ENCODE measurements at places on chromosomes 16 and 17.

DNA sequence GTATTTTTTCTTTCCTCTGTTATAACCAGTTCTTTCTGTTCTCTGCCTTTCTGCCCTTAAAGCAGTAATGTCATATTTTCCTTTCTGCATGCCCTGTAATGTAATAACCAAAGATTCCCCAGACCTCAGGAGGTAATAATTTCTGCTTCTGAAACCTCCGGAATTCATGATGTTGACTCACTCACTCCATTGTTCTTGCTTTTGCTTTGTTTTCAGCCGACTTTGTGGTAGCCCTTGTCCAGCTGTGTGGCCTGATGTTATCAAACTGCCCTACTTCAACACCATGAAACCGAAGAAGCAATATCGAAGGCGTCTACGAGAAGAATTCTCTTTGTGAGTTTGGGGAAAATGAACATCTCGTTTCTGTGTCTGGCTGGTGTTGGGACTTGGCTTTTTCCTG lies 55.9 kb downstream of the CDK12 start:
- DNase-seq = no peak

DNA sequence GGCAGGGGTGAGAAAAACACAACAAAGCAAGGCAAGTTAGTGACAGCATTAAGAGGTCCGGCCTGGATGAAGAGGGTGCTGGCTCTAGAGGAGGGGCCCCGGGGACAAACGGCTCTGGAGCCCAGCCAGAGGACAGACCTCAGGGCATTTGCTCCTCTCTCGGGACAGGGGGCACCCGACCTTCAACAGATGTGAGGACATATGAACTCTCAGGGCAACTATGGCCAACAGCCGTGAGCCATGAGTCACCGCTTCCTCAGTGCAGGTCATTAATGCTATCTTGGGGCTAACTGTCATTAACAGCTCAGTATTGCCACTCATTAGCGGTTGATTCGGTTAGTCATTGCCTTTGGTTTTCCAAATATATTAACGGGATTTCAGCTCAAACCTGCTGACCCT lies 9.7 kb upstream of the ARL5C start:
- DNase-seq = no peak

GRCh38 chr16:25045696-25046381 lies 30.7 kb upstream of the ARHGAP17 start:
- DNase-seq = no peak

DNA sequence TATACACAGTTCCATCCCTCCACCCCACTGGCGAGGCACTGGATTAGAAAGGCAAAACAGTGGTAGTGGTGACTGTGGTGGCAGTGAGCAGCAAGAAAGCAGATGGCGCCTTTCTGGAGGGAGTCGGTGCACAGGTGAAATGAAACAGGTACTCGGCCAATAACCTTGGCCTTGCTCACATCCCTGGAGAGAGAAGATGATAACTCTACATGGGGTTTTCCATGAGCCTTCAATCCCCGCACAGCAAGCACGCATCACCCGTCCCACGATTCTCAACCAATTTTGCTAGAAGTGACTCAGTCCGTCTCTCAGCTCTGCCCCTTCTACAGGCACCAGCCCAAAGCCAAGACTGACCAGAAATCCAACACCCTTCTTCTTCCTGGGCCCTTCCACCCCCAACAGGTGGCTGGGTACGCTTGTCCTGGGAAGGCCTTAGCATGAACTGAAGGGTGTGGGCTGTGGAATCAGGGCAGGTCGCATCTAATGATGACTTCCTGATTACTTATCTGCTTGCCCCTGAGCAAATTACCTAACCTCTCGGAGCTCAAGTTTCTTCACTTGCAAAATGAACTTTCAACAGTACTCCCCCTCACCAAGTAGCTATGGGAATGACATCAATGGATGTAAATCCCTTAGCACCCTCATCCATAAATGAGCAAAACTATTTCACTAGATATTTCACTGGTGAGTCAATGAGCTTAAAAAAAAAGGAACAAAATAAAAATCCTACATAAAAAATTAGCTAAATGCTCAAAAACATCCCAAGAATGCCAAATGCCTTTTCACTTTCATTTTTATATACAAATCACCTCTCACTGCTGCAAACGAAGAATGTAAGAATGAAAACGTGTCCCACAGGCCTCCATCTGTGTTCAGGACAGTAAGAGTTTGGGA lies 18.0 kb downstream of the XPO6 start:
- peak; percentile 25 for DNase-seq

GRCh38 chr17:9436630-9437029 lies 139.0 kb downstream of the STX8 start:
- DNase-seq = no peak

DNA sequence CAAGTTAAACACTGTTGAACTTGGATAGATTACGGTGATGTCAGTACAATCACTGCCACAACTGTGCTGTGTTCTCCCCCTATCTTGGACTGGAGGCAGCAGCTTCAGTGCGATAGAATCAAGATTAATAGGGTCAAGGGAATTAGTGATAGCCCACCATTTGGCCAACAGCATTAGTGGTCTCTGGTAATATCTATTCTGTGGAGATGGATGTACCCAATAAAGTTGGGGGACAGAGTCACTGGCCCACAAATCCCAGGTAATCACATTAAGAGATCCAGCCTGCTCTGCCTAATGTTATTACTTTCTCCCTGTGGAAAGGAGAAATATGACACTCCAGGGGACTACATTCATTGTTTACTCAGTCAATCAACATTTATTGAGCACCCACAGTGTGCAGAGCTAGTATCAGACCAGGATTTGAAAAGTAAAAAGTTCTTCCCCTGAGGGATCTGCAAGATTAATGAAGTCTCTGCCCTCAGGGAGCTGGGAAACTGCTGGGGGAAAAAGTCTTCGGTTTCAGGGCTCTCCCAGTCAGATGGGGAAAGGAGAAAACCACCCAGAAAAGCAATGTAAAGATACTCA lies 23.6 kb upstream of the ATP5MC1 start:
- DNase-seq = no peak

- DNase-seq = no peak
These were observed 73.3 kb downstream of the PLCG2 start for GRCh38 chr16:81852347-81852746.

DNA sequence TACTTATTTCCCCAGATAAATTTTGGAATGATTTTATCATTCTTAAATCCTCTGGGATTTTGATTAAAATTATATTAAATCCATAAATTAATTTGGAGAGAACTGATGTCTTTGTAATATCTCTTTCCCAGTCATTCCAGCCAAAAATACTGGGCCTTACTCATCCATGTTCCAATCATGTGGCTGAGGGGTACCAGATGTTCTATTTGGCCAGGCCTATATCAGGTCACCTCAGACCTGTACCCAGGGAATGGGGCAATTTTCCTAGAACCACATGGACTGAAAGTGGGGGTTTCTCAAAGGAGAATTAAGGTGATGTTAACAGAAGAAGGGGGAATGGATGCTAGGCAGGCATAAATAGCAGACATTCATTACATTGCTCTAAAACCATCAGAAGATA lies 7.5 kb downstream of the SNTB2 start:
- DNase-seq = no peak

- DNase-seq = no peak
These were observed 15.4 kb downstream of the SCO1 start for GRCh38 chr17:10681866-10682446.

- DNase-seq = no peak
These were observed 214.4 kb downstream of the C16orf78 start for GRCh38 chr16:49588026-49588425.

DNA sequence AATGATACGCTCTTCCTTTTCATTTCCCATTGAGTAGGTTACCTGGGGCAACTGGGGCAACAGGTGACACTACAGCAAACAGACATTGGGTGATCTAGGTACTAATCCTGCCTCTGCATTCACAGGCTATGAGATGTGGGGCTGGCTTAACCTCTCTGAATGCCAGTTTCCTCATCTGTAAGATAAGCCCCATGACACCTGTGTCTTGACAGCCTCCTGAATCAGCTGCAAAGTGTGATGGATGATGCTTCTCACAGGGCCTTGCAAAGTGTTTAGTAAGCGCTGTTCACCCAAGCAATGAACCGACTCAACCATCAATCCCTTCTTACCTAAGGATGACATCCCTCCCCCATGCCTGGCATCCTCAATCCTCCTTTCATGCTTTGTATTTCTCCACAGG lies 322.8 kb downstream of the XYLT1 start:
- DNase-seq = no peak

DNA sequence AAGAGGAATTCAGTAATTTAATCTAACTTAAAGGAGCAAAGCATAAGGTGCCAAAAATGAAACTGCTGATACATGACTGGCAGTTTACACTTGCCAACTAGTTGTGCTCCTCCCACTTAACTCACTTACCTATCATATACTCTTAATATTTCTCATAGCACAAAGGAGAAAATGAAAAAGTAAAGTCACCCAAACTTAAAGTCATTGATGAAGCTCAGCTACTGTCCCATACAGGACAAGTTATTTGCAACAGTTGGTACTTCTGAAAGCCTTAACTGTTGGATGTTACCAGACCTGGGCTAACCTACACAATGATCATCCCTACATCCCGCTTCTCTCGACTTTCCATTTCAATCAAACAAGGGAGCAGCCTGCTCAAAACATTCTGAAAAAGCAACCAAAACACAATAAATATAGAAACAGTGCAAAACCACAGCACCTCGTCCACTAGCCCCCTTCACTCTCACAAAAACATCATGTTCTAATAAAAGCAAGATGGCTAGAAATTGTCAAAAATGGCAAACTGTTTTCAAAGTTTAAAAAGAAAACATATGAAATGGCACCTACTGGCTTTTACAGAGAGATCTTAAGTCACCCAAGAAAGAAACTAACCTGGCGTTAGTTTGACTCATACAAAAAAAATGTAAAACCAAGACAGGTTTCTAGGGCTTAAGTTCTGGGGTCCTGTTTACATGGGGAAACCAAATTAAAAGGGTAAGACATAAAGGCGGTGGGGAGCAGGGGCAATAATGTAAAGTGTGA lies 868 bp downstream of the MED13 start:
- DNase-seq = peak; percentile 61

GRCh38 chr16:25109643-25110042 lies 1.9 kb upstream of the LCMT1 start:
- DNase-seq = no peak

GRCh38 chr16:52265446-52265861 lies 281.5 kb downstream of the TOX3 start:
- DNase-seq = no peak

DNA sequence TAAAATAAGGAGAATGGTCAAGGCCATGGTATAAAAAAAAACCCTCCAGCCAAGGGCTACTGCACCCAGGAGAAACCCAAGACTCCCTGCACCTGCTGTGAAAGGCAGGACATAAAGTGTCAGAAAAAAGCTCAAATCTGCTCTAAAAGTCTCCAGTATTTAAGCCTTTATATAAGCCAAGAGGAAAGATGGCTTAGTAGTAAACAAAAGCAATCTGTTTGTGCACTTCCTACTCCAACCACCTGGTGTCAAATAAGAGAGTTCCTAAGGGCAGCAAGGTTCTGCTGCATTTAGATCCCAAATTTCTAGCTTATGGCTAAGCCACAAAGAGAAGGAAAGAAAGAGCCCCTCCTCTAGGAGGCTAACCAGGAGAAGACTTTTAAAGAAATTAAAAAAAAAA lies 20.6 kb downstream of the ACSM1 start:
- DNase-seq = no peak

GRCh38 chr17:68484458-68484857 lies 27.2 kb upstream of the WIPI1 start:
- DNase-seq = no peak

DNA sequence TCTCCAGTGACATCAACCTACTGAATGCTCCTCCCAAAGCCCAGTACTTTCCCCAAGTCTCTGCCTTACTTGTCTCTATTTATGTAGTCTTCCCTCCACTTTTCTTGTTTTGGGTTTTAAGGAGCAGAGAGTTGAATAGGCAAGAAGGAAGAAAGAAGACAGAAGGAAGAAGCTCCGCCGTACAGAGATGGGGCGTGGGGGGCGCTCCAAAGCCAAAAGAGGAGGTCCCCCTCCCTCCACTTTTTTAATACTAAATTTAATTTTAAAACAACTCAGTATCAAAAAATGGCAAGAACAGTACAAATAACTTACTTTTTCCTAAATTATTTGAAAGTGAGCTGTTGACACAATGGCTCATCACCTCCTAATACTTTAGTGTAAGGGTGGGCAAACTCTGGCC lies 4.6 kb downstream of the EFTUD2 start:
- DNase-seq = no peak

GRCh38 chr17:82105882-82106687 lies 8.0 kb upstream of the FASN start:
- peak; percentile 78 for DNase-seq

GRCh38 chr16:13012601-13013000 lies 111.2 kb downstream of the SHISA9 start:
- DNase-seq = no peak

GRCh38 chr17:77266891-77267341 lies 126.1 kb downstream of the SEC14L1 start:
- DNase-seq = peak; percentile 40

- DNase-seq = no peak
These were observed 33.7 kb downstream of the CPSF4L start for GRCh38 chr17:73227944-73228343.
